Stimulated activated CD8-positive, alpha-beta memory T cell treated with anti-CD3 and anti-CD28 coated beads, Interleukin-4, amount 100 ng/mL, for 48 hours (primary cell): ENCODE measurements at places on chromosomes 3 and 15.

DNA sequence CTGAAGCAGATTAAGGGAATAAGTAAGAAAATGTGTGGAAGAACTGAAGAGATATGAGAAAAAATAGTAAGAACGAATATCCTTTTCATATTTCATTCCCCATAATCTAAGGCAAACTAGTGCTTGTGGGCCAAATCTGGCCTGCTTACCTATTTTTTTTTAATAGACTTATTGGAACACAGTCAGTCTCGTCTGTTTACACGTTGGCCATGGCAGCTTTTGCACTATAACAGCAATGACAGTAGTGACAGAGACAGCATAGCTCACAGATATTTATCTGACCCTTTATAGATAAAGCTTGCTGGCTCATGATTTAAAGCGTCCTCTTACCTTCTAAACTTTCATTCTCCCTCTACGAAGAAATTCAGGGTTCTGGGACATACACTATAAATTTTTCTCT, 50.0 kb upstream of the CDAN1 start:
- no peak for DNase-seq

- no peak for DNase-seq
Measured at GRCh38 chr3:105610473-105610872, 243.8 kb downstream of the ALCAM start.

GRCh38 chr3:163543662-163544061, 1534.6 kb downstream of the SI start:
- DNase-seq: no peak

DNA sequence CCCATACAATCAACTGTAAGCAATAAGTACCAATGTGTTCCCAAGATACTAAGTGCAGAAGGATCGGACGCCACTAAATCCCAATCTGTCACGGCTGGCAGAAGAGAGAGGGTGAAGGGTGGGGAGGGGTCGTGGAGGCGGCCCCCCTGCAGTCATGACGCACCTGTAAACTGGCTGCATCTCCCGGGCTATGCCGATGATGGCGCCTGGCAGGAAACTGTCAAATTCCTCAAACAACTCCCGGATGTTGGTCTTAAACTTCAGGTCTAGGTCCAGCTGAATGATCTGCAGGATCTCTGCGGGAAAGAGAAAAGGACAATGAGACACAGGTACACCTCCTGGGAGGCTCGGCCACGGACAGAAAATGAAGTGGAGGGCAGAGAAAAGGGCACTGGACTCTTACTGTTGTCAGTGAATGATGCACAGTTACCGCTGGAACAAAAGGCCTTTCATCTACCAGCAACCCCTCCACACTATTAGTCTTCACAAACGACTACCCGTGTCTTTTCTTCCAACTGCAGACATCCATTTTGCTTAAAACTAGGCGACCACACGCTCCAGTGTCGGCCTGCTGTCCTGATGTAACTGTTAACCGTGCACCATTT, 114.6 kb downstream of the XXYLT1 start:
- DNase-seq: no peak

DNA sequence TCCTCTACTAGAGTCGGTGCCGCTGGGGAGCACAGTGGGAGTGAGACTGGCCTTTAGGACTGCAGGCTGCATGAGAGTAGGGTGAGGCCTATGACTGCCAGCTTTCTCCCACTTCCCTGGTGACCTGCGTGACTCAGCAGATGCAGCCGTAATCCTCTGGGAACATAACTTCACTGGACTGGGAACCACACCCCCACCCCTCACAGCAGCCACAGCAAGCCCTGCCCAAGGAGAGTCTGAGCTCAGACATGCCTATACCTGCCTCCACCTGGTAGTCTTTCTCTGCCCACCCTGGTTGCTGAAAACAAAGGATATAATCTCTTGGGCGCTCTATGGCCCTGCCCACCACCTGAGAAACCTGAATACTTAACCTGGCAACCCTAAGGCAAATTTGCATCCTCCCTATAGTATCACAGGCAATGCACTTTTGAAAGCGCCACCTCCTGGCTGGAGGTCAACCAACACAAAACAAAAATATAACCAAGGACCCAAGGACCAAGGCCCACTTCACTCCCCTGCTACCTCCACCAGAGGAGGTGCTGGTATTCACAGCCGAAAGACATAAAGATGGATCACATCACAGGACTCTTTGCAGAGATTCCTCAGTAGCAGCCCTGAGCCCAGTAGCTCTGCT, 308.9 kb downstream of the CTNNB1 start:
- DNase-seq: no peak

GRCh38 chr3:40333416-40333815, 23.9 kb downstream of the EIF1B start:
- DNase-seq: no peak

DNA sequence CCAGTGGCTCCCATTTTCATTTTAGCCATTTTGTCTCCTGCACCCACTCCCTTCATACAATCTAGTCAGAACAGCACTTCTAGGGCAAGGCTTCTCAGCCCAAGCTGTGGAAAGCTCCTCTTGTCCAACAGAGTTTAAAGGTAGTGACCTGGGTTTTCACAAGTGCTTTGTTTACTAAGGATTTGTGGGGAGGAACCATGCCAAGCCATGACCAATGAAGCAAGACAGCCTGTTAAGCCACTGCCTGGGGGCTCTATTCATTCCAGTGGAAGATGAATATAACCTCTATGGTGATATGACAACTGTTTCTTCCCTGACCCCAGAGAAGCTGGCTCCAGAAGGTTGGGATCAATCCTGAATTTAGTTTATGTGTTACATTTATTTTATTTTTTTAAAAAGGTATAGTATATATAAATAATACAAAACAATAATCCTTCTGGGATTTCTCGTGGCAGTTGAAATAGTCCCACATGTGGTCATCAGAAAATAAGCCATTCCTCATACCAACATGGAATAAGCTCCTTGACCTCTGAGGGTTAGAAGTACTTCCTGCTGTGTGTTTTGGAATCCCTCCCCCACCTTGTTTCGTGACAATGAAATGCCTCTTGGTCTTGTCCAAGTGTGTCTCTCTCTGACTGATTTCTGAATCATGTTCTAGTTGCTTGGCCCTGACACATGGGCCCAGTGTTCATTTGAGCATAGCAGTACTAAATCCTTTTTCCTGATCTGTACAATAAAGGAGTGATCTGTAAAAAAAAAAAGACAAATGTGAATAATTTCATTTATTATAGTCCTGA, 13.3 kb upstream of the THUMPD3 start:
- no peak for DNase-seq

- DNase-seq: no peak
Measured at GRCh38 chr15:25810631-25811091, 52.5 kb downstream of the ATP10A start.

DNA sequence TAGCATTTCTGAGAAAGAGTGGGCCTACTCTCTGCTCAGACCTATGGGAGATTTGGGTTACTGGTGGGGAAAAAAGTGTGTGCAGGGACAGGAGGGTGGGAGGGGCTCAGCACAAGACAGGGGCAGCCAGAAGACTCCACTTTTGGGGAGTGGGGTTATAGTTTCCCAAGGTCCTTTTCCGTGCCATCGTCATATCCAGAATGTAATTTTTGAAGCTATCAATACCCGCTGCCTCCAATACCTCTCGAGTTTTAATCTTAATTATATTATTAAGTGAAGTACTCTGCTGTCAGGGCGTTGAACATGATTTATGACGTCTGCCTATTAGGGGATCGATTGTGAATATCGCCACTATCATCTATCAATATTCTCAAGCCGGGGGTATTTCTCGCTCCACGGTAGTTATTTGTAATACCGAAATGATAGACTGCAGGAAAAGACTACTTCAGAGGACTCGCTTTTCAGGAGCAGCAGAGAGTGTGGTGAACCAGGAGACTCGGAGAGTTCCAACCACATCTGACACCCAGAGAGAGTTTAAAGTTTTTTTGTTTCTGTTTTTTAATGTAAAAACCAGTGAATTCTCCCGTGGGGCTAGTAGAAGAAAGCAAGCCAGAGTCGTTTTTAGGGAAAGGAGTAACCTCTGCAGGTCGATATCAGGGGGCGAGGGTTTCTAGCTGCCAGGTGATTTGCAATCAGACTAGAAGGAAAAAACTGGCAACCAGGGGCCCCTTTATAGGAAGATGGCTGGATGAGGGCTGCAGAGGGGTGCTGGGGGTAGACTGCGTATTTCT, 20.6 kb downstream of the NR2F2 start:
- no peak for DNase-seq

DNA sequence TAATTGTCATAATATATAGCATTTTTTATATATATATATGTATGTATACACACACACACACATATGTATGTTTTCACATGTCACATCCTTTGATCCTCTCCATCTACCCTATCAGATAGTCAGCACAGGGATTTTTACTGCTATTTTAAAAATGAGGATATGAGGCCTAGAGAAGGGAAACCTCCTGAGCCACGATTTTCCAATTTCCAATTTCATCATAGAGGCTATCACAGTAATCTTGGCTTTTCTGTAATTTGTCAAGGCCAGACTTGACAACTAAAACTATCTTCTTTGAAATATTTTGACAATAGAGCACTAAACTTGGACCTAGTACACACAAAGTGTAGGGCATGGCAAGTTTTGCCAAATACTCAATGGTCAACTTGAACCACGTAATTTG, 42.5 kb downstream of the IL1RAP start:
- DNase-seq: no peak

DNA sequence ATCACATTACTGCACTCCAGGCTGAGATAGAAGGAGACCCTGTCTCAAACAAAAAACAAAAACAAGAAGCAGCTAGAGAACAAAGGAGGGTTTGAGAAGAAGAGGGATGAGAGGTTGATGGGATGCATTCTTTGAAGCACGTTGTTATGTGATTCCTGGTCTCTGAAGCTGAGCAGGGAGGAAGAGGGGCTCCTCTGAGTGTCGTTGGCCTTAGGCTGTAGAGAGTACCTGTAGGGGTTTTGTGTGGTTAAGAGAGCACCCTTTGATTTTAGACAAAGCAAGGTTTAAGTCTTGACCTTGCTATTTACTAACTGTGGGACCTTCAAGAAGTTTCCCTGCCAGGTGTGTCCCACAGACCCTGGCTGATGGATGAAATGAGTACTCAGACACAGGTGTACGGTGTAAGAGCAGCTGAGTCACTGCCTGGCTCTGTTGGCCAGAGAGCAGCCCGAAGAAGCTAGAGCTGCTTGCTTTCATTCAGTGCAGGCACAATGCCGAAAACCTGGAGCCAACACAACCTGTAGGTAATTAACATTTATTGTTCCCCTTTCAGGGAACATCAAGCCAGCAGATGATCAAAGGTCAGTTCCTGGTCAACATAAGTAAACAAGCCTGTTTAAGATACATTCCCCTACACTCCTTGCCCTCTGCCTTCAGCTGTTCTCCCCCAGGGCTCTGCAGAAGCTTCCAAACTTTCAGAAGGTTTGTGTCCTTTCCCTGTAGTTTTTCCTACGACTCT, 67.2 kb downstream of the LRRK1 start:
- no peak for DNase-seq

DNA sequence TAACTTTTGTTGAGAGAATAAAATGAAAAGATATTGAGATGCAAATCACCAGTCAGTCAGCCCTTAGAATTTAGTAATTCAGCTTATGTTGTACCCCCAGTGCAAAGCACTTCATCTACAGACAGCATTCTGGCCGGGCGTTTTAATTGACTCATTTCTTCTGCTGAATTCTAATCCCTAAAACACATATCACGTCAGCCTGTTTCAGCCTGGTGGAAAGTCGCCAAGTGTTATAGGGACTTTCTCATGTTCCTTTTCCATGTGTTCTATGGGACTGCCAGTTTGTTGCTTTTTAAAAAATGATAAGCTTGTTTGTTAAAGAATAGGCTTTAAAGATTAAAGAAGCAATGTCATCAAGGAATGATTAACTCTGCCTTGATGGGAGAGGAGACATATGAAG, 169.7 kb upstream of the BFSP2 start:
- DNase-seq: no peak

- DNase-seq: no peak
Measured at GRCh38 chr15:40006003-40006402, 33.0 kb downstream of the SRP14 start.

- DNase-seq: no peak
Measured at GRCh38 chr3:54731732-54732445, 196.0 kb downstream of the LRTM1 start.

- DNase-seq: no peak
Measured at GRCh38 chr15:101446518-101447167, 42.9 kb downstream of the PCSK6 start.

- DNase-seq: no peak
Measured at GRCh38 chr3:188842639-188843038, 329.1 kb upstream of the TPRG1 start.

- no peak for DNase-seq
Measured at GRCh38 chr3:81728766-81729544, 32.5 kb downstream of the GBE1 start.

- no peak for DNase-seq
Measured at GRCh38 chr15:66799242-66799641, 97.2 kb downstream of the SMAD6 start.

- DNase-seq: no peak
Measured at GRCh38 chr3:131669600-131669999, 166.8 kb upstream of the MRPL3 start.

DNA sequence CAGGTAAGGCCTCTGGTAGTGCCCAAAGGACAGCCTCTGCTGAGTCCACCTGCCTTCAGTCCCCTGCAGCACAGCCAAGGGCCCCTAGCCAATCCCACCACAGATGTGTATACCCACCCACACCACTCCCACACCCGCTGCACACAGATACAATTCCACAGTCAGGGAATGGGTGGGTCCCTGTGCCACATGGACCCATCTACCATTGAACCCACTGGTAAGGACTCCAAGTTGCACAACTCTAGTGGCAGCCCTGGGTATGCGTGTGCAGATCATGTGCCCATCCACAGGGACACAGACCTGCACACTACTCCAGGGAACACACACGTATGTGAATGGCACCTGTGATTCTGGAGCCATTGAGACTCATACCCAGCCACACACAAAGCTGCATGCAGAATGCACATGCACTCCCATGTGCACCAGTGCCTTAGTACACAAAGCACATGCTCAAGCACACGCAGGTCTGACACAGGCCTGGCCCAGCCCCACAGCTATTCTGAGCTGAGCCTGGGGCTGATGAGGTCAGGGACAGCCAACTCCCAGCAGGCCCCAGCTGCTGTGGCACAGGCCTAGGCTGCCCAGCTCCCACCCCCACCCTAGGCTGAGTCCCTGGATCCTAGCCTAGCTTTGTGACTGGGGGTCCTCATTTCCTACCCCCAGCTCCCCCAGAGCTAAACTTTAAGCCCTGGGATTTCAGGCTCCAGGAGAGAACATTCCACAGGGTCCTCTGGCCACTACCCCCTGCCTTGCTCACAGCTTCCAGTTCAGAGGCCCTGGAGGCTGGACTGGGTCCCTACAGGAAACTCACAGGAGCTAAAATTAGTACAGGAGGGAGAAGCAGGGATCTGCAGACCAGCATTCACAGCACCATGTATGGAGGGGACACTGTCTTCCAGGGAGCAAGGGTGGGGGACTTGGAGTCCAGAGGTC, 2.7 kb upstream of the ALS2CL start:
- no peak for DNase-seq

GRCh38 chr15:76994496-76994895, 430 bp upstream of the PSTPIP1 start:
- DNase-seq: peak; percentile 60

- no peak for DNase-seq
Measured at GRCh38 chr3:45001738-45002137, 24.4 kb upstream of the CLEC3B start.

GRCh38 chr3:187628169-187628568, 42.0 kb downstream of the SST start:
- no peak for DNase-seq

- no peak for DNase-seq
Measured at GRCh38 chr3:32592696-32593353, 22.2 kb upstream of the DYNC1LI1 start.

- DNase-seq: no peak
Measured at GRCh38 chr3:34066328-34066727, 267.9 kb downstream of the PDCD6IP start.

- DNase-seq: no peak
Measured at GRCh38 chr3:88480822-88481221, 331.1 kb downstream of the C3orf38 start.
